ENCODE measurements at places on chromosomes 3 and 15.
A peak's percentile ranks its signal among the peaks of the same experiment; 100 is the strongest.

GRCh38 chr15:63603516-63603915, 6.3 kb downstream of the FBXL22 start:
- DNase-seq, result no peak

GRCh38 chr3:73471986-73472787, 152.6 kb downstream of the PDZRN3 start:
- no peak for DNase-seq

GRCh38 chr15:58690703-58691102, 58.8 kb downstream of the ADAM10 start:
- peak; percentile 25 for DNase-seq

DNA sequence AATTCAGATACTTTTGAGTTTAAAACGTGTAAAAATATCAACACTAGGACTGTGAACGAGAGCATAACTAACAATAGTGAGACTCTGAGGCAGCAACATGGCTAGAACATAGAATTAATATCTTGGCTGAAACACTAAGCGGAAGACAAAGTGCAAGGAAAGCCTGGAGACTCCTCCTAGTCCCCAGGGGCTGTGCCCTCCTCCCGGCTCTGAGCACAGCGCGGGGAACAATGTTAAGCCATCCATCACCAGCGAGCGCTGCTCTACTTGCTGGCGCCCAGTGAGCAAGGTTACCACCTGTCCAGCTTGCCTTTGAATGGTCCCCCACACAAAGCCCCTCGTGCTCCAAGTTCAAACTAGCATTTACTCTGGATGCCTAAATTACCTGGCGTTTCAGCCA, 436.9 kb downstream of the FOXP1 start:
- DNase-seq, result no peak

DNA sequence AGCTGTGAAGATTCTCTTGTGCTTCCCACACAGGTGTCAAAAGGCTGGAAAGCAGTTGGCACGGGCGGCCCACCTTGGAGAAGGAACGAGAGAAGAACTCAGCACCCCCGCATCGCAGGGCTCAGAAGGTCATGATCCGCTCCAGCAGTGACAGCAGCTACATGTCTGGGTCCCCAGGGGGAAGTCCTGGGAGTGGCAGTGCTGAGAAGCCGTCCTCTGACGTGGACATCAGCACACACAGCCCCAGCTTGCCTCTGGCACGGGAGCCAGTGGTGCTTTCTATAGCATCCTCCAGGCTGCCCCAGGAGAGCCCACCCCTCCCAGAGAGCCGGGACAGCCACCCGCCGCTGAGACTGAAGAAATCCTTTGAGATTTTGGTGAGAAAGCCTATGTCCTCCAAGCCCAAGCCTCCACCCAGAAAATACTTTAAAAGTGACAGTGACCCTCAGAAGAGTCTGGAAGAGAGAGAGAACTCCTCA, 31.4 kb downstream of the STARD5 start:
- DNase-seq, result peak; percentile 75

DNA sequence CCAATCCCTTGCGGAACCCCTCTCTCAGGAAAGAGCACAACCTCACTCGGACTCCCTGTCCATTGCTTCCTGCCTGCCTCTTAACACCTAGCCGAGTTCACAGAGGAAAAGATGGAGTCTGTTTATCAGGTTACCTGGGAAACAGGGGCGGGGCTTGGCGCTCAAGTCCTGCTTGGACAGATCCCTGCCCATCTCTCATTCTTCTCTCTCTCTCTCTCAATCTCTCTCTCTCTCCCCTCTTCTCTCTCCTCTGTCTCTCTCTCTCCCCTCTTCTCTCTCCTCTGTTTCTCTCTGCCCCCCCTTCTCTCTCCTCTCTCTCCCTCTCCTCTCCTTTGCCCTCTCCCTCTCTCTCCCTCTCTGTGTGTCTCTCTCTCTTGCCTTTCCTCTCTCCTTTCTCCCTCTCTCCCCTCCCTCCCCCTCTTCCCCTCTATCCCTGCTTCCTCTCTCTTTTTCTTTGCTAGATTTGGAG, at the start of gene EFHB:
EFHB (minus strand) TSS at position 120 of the 469 bp plus-strand sequence. CDS start 199 bp downstream, outside the sequence.
- DNase-seq, result no peak

- DNase-seq, result no peak
Measured at GRCh38 chr3:8523041-8523440, 21.4 kb downstream of the LMCD1 start.

- DNase-seq, result no peak
Measured at GRCh38 chr3:9825451-9826040, 15.5 kb downstream of the TTLL3 start.

GRCh38 chr15:85545752-85546151, 165.3 kb downstream of the AKAP13 start:
- no peak for DNase-seq

GRCh38 chr15:90962021-90962420, 7.3 kb downstream of the RCCD1 start:
- no peak for DNase-seq

DNA sequence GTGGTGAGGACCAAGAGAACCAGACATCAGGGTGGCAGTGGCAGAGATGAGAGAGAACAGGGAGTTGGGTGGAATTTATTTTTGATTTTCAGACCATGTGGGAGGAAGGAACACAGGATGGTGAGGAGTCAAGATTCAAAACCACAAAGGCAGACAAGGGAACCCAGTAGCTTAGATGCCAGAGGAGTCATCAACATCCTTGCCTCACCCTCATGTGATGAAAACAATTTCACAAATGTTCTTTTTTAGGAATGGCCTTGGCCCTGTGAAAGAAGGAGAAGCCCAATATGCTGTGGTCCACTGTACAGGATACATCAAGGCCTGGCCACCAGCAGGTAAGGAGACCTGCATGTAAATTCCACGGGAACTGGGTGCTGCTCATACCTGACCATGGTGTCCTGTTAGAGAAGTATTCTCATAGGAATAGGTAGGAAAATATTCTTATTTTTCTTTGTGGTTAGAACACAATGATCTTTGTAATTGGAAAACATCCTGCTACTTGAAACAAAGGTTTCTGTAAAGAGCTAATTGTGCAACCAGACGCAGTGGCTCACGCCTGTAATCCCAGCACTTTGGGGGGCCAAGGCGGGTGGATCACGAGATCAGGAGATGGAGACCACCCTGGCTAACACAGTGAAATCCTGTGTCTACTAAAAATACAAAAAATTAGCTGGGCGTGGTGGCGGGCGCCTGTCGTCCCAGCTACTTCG, 110.0 kb downstream of the ARNT2 start:
- no peak for DNase-seq

DNA sequence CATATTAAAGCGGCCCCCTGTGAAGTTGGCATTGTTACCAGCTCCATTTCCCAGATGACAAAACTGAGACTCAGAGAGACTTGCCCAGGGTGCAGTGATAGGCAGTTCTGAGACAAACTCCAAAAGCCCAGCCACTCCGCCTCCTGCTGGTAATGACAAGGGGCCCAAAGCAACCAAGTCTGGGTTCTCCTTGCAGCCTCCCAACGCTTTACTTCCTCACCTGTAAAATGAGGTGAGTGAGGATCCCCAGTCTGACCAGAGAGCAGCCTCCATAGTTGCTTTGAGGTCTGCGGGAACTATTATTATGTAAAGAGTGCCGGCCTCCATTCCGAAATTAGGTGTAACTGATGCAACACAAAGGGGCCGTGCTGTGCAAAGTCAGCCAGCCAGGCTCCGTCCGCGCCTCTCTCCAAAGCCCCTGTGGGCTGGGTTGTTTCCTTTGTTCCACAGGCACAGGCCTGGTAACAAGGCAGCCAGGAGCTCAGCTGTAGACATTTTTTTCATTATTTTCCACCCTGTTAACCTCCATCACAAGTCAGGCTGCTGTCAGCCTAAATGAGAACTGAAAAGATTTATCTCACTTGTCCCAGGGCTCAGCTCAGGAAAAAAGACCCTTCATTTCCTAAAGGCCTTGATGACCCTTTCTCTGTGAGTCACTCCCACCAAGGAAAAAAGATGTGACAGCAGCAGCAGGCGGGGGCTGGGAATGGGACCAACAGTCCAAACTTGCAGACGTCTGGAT, 139.1 kb upstream of the RAD18 start:
- DNase-seq, result no peak

DNA sequence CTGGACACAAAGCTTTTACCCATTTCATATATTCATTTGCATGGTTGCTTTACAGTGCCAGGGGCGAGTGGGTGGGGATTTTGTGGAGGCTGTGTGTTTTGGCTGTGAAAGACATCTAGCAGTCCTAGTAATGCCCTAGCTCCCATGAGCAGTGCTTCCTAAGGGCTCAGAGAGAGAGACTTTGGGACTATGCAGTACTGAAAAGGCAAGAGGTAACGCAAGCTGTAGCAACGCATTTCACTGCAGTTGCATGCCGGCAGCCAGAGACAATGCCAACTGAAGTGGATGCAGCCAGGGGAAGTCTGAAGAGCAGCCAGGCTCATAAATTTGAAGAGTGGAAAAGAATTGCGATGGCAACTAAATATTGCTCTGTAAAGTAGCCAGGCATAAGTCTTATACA, 27.4 kb upstream of the ATP10A start:
- DNase-seq, result no peak

GRCh38 chr3:65974509-65974908, 64.2 kb downstream of the MAGI1 start:
- DNase-seq, result no peak

DNA sequence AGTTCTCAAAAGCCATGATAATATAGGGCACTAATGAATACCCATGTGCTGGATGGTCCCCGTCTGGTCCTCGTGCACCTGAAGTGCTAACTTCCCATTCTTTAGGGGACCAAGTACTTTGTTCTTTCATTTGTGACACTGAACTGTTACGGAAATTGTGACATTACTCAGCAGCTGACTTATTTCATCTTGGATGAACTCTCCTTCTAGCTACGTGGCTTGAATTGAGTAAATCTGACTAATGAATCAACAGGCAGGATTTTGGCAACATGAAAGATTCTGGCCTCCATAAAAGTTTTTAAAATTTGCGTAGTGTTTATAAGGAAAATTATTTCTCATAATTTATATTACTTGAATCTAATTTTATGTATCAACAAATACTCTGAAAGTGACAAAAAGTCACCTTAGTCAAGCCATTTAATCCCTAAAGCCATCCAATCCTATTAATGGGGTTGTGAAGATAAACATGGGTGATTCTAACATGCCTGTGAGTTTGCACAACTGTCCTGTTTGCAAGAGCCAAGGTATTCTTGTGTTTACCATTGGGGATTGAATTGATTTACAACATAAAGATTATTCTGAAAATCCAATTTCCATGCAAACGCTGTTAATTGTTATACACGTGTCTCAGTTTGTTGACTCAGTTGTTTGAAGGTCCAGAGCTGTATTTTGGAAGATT, 119.9 kb downstream of the AGBL1 start:
- no peak for DNase-seq

- no peak for DNase-seq
Measured at GRCh38 chr15:93716615-93717231, 514.6 kb upstream of the MCTP2 start.

GRCh38 chr3:140584549-140584948, 93.3 kb upstream of the TRIM42 start:
- no peak for DNase-seq

DNA sequence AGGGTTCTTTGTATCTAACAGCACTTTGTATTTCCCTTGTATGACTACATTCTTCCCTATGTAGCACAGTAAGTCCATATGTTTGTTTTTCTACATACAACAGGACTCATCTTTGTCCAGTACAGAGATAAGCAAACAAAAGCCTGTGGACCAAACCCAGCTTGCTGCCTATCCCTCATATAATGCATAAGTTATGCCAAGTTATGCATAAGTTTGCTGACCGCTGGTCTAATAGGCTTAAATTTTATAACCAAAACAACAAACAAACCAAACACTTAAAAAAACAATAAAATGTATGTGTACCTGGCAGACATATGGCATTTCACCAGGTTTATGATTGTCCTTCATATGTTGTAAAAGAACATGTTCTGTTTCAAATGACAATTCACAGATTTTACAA, 56.0 kb downstream of the ZNF280D start:
- no peak for DNase-seq

DNA sequence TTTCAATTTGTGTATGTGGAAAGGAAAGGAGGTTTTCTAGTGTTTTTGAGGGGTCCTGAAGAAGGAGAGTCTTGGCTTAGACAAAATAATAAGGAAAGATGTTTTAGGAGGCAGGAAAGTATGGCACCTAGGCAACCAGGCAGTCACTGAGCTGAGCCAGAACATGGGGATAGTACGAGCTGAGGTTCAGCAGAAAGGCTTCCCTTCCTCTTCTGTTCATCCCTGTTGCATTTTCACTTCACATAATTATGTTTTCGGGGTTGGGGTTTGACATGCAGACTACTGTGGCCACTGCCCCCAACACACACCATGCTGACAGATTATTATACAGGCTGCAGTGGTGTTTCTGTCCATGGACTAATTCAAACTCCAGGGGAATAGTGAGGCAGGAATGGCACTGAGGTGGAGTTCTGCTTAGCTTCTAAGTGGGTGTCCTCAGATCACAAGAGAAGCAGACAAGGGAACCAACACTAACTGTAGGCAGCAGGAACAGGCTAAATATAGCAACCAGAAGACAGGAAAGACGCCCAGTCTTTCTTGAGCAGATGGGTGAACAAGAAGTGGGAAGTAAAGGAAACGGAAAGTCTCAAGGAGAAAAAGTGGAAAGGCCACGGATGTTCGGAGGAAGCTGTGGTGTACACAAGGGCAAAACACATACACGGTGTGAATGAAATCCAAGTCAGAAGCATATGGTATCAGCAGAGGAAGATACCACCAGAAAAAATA, 305.8 kb downstream of the PLCL2 start:
- peak; percentile 20 for DNase-seq

DNA sequence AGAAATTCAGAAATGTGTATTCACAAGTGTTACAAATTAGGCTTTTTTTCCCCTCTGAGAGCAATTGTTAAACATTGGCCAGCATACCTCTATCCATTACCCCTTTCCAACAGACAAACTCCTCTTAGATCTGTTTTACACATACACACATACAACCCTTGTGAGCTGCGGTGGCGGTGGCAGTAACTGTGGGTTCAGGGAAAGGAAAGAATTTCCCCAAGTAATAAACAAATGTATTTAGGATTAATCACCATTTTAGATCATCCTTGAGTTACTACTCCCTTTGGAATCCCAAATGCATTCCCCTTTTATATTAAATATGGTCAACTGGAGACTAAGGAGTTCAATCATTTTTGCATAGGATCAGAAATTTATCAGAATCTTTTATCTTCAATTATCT, 667.0 kb downstream of the FHIT start:
- DNase-seq, result no peak

Data from OCI-LY7 (cell line).